ENCODE measurements at places on chromosomes 16 and 17. TPM values are rescaled to one million over a fixed set of nuclear protein-coding genes. Genes with fewer than 3 reads are reported as not detected.

Gene BRICD5
- polyA plus RNA-seq, result 5.1 TPM

Gene RAB26
- 13.7 TPM for polyA plus RNA-seq

Gene ARHGAP44
- 22.6 TPM for polyA plus RNA-seq

Gene TBC1D3D
- not detected for polyA plus RNA-seq

Gene ITGAE
- 20.9 TPM for polyA plus RNA-seq

Gene TMEM238L
- polyA plus RNA-seq, result not detected

Gene DYNLRB2
- 7.0 TPM for polyA plus RNA-seq

Gene TBC1D3E
- not detected for polyA plus RNA-seq
